ENCODE measurements at places on chromosomes 11 and 22.
A peak's percentile ranks its signal among the peaks of the same experiment; 100 is the strongest.

DNA sequence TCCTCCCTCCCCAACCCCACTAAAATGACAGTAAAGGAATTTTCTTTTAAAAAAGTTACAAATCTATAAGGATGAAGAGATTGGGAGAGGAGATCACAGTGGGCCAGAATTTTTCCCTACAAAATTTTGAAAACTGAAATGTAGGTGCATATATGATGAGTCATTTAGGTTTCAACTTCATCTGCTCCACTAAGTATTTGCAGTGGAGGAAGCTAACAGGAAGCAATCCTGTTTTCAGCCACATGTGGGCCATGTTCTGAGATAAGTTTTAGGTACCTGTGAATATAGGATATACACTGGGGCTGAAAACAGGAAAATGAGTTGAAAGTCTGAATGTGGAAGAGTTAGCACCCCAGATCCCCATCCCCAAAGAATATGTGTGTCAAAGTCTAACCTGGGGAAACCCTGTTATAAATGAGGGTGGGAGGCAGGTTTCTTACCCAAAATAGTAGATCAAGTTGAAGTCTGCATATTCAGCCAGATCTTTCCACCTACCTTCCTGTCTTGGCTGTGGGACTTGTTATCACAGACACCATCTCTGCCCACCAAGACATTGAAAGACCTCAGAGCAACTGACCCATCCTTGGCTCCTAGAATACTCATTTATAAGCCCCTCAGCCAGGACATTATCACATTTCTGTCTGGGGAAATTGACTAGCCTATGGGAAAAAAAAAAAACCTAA lies 87.3 kb downstream of the PACS1 start:
- DNase-seq: no peak

DNA sequence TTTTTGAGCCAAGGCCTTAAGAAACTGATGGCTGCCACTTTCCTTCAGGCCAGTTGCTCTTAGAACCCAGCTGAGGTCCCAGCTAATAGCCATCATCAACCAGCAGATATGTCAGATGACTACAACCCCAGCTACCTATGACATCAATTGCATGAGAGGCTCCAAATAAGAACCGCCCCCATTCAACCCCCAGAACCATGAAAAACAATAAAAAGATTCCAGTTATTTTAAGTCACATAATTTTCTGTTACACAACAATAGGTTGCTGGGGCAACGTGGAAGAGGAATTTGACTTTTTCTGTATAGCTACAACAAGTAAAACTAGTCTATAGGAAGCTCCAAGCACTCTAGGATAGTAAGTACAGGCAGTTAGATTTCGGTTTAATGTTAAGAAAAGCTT lies 216.3 kb upstream of the MTNR1B start:
- DNase-seq: no peak

DNA sequence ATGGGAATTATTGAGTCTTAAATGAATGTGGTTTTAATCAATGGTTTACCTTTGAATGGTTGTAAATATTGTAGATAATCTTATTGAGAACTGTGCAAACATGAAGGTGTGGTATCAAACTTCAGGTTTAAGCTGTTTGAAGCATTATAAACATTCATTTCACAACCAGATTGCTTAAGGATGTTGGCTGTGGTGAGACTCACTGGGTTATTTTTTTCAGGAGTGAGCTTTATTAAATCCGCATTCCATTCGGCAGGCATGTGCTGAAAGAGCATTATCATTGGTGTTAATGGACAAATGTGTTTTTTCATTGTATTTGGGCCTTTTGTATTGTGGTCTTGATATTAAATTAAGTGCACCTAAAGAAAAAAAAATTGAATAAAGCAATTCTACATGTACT lies 9.7 kb downstream of the MMP3 start:
- DNase-seq: no peak

DNA sequence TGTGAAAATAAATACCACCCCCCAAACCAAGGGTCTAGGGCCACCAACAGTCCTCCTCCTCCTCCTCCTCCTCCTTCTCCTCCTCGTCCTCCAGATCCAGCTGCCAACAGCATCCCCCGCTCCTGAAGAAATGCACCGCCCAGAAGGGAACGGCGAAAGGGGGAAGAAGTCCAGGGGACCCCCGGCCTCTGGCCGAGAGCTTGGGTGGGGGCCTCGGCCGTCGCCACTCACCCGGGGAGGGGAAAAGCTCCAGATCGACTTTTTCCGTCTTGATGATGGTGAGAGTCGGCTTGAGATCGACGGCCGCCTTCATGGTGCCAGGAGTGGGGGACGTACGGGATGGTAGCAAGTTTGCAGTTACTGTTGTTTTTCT lies 65.7 kb downstream of the ETS1 start:
- no peak for DNase-seq

DNA sequence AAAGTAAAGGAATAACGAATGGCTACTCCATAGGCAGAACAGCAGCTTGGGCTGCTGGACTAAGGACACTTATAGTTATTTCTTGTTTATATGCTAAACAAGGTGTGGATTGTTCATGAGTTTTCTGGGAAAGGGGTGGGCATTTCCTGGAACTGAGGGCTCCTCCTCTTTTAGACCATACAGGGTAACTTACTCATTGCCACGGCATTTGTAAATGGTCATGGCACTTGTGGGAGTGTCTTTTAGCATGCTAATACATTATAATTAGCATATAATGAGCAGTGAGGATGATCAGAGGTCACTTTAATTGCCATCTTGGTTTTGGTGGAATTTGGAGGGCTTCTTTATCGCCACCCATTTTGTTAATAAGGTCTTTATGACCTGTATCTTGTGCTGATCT lies 7.0 kb downstream of the OR4X1 start:
- DNase-seq: no peak

DNA sequence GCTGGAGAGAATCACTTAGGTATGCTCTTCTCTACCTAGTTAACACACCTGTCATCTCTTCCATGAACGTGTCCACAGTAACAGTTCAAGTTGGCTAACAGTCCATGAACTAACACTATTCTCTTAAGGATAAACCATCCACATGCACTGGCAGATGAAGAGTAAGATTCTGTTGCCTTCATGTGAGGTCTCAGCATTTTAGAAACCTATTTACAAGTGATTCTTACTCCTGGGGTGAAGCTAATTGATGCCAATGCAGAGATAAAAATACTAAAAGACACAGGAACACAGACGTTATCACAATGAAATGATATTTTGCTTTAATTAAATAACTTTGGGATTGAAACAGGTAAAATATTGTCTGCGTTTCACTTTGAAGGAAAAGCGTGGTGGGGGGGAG lies 1.3 kb downstream of the LRRC4C start:
- DNase-seq: no peak

DNA sequence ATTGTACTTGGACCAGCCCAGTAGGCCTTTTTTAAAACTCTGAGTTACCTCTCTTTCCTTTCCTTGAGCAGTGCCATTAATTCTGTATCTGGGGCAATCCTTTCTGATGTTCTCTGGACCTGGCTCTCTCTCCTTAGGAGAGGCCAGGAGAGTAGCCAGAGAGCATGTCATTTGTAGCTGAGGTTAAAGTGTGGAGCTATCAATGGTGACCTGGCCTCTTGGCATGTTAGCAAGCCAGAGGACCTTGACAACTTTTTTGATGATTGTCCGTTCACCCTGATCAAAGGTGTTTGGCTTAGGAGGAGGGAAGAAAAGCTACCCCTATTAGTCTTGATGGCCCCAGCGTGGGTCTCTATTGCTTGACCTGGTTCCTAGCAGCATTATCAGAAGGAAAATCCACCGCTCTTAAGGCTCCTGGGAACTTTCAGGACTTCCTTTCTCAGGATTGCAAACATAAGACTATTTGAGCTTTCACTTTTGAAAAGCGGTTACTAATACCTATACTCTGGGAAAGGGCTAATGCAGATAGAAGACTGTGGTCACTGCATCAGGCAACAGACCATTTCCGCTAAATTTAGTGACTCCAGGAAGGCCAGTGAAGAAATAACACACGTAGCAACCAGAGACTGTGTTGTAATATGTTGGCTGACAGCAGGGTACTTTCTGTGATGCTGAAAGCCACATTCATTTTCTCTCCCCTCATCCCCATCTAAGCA lies 18.2 kb downstream of the LIMK2 start:
- no peak for DNase-seq

DNA sequence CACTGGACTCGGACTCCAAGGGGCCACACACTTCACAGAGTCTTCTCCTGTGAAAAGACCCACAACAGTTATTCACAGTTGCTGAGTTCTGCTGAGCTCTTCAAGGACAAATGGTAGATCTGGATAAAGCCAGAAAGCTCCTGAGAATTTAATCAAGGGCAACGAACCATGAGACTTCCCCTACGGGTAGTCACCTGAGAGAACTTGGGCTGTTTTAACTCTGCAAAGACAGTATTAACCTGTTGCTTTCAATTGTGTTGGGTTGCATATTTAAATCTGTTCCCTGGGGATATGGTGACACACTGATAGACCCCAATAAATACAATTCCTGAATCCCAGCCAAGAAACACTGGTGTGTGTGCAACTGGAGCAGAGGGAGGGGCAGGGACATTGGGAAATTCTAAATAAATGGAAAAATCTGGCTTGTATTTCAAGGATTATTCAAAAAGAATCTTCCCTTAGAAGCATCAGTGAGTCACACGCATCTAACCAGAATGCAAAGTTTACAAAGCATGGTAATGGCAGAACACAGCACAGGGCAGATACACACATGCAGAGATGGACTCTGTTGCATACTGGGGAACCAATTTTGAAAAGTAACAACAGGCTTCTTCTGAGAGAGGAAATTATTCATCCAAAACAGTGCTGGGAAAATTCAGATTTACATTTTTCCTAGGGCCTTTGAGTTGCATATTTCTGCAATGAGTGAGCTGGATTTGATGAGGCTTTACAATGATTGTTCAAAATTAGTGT lies 4.0 kb downstream of the KCNJ1 start:
- no peak for DNase-seq

DNA sequence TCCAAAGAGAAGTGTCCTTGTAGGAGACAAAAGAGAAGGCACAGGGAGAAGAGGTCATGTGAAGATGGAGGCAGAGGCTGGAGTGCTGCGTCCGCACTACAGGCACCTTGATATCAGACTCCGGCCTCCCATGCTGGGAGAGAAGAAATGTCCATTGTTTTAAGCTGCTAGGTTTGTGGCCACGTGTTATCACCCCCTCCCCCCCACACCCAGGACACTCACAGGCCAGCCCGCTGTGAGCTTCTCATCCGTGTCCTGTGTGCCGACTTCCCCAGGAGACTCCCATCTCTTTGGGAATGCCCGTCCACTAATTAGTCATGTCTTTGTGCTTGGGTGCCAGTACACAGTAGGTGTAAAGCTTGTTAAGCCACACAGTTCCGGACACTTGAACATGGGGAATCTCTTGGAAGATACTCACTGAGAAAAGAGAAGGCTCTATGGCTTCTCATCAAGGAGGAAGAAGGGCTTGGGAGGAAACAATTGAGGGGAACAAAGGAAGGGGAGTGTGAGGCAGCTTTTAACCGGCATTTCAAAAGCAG lies 1234.7 kb downstream of the TBC1D22A start:
- DNase-seq: no peak

DNA sequence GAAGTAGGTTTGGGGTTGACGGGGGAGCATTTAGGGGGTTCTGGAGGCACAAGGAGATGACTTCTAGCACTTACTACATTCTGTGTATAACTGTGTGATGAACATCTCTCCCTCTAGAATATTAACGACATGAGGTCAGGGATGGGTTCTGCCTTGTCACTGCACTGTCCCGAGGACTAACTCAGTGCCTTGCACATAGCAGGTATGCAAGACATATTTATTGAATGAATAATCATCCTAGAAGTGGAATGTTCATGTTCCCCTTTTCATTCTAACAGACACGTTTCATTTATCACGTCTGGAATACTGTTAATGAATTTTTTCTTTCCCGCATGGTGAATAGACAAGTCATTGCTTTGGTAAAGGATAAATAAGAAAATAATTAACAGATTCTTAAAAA lies 12.6 kb downstream of the SYT13 start:
- no peak for DNase-seq

DNA sequence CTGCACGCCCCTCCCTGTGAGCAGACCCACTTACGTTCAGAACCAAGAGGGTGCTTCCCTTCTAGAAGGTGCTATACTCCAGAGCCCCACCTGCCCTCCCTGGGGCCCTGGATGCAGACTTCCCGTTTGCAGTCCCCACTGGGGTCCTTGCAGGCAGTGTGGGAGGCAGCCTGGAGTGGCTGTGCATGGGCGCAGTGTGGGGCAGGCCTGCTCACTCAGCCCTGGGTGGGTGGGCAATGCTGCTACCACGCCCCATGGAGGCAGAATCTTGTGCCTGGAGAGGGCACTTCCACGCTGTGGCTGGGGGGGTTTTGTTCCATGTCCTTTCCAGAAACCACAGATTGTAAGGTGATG lies 116.2 kb downstream of the KCNQ1OT1 start:
- no peak for DNase-seq

- DNase-seq: no peak
Observed at GRCh38 chr11:78250099-78250498, 61.4 kb downstream of the USP35 start.

GRCh38 chr11:118621071-118621783 lies 13.8 kb downstream of the PHLDB1 start:
- peak; percentile 64 for DNase-seq

DNA sequence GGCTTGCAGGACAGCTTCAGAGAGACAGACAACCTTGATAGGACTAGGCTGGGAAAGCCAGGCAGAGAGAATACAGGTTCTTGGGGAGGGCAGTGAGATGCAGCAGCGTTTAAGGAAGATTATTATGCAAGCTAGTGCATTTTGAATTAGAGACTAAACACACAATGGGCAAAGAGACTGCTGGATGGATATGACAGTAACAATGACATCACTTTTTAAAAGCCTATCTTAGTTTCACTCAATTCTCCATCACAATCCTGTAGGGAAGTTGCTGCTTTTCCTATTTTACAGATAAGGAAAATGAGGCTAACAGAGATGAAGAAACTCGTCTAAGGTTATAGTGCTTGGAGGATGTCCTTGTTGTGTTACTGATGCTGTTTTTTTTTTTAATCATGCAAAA lies 5.6 kb downstream of the JHY start:
- DNase-seq: no peak

- DNase-seq: no peak
Observed at GRCh38 chr11:125445731-125446130, 50.3 kb downstream of the FEZ1 start.

DNA sequence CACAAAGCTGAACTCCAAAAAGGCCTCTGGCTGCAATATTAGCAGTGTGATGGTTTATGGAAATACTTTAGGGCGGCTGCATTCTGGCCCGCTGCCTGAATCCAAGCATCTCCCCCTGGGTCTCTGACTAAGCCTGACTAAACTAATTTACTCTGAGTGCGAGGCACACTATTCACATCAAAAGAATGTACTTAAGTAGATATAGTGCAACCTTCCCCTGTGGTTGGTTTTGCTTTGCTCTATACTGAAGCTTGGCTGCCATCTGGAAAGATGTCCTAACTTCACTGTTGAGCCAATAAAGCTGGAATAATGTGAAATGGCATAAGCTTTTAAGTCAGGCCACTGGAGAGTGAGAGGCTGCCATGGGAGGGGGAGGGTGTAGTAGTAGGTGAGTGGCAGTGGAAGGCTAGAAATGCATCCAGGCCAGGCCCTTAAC lies 321.6 kb downstream of the AASDHPPT start:
- no peak for DNase-seq

- DNase-seq: no peak
Observed at GRCh38 chr11:86473991-86474833, 99.5 kb downstream of the CCDC81 start.

All from NCI-H2227 treated with DMSO at 0.1 percent for 48 hours (cell line).